Activated gamma-delta T cell treated with anti-CD3 and anti-CD28 coated beads, Interleukin-2, amount 50 U/mL, for 16 hours (primary cell): ENCODE measurements at places on chromosomes 12 and 14.

- no peak for DNase-seq
Measured at GRCh38 chr14:44505588-44505987, 1.5 kb downstream of the FSCB start.

GRCh38 chr12:10301103-10301502 is 6.6 kb upstream of the KLRD1 start:
- DNase-seq, result no peak

GRCh38 chr14:68815298-68816182 is 22.7 kb upstream of the ZFP36L1 start:
- DNase-seq, result no peak

DNA sequence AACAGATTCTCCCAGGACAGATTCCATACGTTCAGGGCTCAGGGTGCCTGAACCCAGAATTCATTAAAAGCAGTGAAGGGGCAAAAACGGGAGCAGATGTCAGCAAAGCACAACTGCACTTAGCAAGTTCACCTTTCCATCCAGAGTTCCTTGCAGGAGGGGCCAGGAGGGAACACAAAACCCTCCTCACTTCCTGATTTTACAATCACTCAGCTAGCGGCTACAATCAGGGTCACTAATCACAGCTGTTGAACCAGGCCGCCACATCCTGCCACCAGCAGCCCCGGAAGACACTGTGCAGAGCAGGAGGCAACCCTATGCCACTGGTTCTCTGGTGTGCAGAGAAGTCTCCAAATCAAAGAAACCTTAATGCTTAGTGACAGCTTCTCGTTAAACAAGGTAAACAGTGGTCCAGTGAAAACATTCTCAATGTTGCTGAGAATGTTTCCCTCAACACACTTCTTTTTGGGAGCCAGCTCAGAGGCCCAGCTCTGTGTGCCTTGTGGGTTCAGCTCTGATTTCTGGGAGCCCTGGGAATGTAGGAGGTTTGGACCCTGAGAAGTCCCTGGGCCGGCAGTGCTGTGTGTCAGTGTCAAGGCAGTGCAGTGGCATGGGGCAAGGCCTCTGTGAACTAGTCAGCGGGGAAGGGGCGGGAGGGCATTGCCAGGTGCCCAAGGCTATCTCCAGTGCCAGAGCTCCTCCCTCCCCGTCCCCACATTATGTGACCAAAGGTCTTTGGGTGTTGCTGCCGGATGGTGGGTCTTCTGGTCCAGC is 54.5 kb downstream of the VCPKMT start:
- peak; percentile 46 for DNase-seq

GRCh38 chr12:31118347-31119191 is 44.9 kb downstream of the DDX11 start:
- DNase-seq, result peak; percentile 22
